ENCODE measurements at places on chromosomes 5 and 9.
A peak's percentile ranks its signal among the peaks of the same experiment; 100 is the strongest.

DNA sequence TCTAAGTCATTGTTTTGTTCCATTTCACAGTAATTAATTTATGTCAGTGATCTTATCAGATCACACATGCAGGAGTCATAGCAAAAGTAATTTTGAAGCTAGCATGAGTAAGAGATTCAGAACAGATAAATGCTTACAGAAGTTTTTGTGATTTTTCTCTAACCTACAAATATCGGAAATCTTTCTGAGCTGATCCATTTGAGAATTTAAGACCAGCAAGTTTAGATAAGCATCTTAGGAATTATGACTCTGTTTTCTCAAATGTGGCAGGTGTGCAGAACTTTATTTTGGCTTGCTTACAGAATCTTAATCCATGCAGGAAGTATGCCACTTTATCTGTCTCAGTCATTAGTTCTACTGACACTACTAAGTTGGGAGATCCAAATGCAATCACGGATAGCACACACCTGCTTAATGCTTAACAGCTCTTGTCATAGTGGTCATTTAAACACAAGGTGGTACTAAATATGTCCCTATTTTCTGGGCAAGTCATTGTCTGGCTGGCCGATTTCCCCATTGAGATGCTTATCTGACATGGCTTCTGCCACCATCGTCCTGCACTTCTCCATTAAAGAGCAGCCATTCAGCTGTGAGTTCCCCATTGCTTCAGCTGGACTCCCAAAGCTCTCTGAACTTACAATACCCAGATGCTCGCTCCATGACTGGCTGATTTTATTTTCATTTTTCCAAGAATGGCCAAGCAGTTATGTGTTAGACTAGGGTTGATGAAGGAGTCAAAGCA is 305.4 kb upstream of the NUDT12 start:
- DNase-seq: no peak

DNA sequence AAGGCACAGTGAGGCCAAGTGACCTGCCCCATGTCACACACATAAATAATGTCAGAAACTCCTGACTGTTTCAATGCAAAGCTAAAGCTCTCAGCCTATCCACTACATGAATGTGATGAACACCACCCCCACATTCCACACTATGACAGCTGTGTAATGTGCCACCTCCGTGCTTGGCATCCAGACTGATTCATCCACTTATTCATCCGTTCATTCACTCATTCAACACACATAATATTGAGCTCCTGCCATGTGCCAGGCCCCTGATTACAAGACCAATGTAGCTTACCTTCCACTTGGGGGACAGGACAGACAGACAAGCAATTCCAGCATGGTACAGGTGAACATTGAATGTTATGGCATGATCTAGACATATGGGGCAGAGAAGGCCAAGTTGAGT is 46.2 kb upstream of the FABP6 start:
- no peak for DNase-seq

GRCh38 chr5:138655530-138656190 is 80.5 kb upstream of the HSPA9 start:
- DNase-seq: no peak

DNA sequence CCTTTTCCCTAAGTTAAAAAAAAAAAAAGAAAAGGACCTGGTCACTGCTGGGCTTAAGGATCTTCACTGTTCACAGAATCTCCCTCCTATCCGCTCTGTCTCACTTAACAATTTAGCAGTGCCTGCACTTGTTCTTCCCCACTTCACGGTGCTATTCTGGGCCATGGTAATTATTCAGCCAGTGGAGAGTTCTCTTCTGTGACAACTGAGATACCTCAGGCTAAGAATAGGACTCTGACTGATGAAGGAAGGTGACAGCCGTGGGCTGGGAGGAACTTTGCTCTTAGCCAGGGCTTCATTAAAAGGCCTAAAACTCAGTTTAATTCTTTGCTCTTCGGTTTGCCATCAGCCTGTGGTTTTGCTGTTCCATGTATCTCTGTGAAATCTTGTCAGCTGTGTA is 51.9 kb upstream of the ENTREP1 start:
- DNase-seq: no peak

DNA sequence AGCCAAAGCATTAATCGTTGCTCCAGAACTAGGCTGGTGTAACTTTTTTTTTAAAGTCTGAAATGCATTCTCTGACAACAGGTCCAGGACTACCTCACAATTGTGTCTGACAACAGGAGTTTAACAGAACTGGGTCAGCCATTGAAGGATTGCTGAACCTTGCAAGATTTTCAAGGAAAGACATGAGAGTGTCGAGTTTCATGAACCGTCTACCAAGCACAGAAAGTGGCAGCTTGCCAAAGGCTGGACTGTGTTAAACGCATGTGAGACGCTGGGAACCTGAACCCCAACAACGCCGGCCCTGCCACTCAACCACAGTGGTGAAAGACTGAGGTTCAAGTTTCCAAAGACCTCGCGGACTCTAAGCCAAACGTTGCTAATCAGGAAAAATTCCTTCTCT is 79.1 kb downstream of the LHFPL2 start:
- peak; percentile 72 for DNase-seq

GRCh38 chr9:81592887-81593266 is 96.5 kb downstream of the TLE1 start:
- peak; percentile 55 for DNase-seq
